ENCODE measurements at places on chromosomes 3 and 15.
A peak's percentile ranks its signal among the peaks of the same experiment; 100 is the strongest.

DNA sequence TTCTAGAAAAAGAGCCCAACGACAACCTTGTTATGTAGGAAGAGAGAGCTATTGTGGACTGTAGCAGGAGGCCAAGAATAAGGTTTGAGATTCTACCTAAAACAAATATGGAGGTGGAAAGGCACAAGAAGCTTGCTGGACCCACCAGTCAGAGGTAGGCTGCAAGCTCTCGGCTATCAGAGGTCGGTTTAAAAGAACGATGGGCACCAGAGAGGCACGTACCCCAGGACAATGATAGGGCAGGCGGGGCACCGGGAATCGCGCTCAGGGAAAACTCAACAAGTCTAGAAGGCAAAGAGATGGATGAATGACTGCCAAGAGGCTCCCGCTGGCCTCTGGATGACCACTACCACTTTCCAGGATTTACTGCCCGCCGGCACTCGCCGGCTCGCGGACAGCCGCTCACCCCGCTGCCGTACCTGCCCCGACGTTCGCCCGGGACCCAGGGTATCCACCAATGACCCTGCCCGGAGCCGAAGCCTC lies 1.1 kb downstream of the HDGFL3 start:
- peak; percentile 9 for DNase-seq

DNA sequence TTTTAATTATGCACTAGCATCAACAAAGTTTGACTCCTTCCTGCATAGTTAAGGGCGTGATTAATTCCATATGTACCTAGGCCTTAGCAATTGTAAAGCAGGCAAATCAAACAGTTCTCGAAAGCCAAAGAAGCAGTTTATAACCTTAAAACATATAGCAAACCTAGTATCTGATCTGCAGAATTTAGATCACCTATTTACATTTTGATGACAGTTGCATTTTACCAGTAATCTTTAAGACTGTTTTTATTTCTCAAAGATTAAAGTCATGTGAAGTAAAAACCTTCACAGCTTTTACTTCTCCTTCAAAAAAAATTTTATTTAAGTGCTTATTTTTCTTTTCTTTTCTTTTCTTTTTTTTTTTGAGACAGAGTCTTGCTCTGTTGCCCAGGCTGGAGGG lies 20.9 kb upstream of the UBP1 start:
- DNase-seq, result no peak

DNA sequence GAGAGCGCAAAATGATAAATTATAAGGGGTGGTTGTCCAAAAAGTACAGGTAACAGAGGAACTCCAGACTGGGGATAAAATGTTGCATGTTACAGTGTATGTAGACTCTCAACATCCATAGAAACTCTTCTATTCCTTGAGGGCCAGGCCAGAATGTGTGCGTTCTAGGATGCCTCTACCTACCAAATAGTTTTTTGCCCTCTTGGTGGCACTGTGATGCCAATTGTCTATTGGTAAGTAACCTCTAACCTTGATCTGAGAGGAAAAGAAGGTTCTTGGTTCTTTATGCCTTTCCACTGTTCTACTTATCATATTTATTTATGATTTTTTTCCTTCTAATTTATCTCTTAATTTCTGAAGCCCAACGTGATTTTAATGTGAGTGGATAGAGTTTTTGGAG lies 424.6 kb downstream of the GRM7 start:
- no peak for DNase-seq

- DNase-seq, result no peak
These were observed 3.4 kb downstream of the PPM1M start for GRCh38 chr3:52248816-52249547.

DNA sequence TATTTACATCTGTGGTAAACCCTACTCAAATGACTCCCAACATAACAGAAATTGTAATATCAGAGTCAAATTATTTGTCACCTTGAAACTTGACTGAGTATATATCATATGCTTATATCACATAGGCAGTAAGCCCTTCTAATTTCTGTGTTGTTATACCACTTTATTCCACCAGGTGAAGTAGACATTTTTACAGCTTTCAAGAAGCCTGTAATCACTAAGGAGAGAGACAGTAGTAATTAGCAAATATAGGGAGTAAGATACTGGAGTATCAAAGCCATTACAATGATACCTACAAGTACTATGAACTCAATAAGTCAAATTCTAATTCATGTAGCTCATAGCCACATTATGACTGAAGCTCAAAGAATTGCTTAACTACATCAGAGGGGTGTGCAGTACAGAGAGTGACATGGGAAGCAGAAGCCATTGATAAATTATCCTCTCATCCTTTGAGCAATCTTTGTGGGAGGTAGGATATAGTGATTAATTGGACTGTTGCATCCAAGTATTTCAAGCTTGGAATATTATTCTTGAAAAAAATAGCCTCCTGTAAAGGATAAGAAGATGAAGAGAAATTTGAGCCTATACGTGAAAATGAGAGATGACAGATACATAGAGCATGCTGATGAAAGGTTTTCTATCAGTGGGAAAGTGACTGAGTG lies 1005.9 kb downstream of the ZPLD1 start:
- peak; percentile 2 for DNase-seq

DNA sequence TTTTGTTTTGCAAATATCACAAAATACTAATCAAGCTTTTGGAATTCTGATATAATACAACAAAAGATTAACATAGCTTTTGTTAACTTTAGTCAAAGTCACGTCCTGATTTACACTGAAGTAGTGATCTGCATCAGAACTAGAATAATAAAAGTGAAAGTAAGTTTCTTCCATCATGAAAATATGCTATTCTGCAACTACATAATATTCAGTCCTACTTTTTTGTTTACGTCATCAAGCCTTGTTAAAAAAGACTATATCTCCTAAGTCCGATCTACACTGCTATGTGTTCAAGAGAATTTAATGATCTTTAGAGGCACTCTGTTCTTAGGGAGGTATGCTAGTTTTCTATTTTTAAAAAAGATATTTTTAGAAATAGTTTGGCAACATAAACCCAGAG lies 330.1 kb downstream of the ARPP21 start:
- no peak for DNase-seq

DNA sequence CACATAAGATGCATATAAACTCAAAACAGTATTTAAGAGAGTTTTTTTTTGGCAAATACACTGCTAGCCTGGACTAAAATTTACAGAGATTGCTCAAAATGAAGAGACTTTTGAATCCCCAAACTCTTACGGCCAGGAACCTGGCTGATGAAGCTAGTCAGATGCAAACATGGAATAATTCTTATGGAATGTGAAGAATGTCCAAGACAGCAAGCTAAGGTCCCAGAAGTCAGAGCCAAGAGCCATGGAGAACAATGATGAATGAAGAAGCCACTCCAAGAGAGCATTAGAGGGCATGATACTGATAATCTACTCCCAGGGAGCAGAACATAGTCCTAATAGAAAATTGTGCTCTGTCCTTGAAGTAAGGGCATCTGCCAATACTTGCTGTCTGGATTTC lies 705.5 kb downstream of the DIPK2A start:
- DNase-seq, result peak; percentile 51

GRCh38 chr3:77931255-77932009 lies 891.5 kb downstream of the ROBO2 start:
- DNase-seq, result no peak

DNA sequence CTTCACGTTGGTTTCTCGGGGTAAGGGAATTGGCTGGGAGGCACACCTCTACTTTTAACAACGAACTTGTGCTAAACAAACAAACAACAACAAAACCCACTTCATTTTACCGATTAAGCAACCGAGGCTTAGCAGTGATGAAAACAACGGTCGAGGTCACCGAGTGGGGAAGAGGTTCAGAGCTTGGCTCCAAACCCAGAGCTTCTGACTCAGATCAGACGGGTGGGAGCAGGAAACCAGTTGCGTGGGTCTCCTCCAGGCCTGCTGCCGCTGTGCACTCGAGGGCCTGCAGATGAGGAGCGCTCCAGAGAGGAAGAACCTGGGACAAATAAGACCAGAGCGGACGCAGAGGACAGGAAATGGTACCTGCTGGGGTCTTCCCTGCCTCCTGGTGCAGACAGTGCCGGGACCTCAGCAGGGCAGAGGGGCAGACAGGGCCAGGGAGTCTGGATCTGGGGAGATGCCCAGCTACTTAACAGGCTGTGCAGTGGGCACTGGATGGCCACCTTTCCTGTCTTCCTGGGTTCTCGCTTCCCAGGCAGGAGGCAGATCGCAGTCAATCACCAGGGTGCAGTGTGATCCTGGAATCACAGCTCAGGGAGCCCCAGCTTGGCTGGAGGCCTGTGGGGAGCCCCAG lies 99.0 kb upstream of the MEF2A start:
- DNase-seq, result no peak

- DNase-seq, result no peak
These were observed 13.6 kb downstream of the ARF4 start for GRCh38 chr3:57583544-57583943.

DNA sequence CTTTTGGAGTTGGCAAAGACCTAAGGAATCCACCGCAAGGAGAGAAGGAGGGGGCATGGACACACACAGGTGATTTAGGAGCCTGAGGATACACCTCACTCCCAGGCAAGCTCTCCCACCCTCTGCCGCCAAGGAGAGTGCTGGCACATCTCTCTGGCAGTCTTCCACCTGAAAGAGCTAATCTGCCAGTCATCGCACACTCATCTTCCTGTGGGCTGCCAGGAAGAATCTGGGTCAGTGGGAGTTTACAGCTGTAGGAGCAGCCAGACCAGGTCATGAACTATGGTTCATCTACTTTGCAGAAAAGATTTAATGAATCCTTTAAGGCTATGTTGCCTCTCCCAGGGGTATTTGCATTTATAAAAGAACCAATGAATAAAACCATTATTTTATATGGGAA lies 170.6 kb upstream of the TSC22D2 start:
- peak; percentile 95 for DNase-seq

DNA sequence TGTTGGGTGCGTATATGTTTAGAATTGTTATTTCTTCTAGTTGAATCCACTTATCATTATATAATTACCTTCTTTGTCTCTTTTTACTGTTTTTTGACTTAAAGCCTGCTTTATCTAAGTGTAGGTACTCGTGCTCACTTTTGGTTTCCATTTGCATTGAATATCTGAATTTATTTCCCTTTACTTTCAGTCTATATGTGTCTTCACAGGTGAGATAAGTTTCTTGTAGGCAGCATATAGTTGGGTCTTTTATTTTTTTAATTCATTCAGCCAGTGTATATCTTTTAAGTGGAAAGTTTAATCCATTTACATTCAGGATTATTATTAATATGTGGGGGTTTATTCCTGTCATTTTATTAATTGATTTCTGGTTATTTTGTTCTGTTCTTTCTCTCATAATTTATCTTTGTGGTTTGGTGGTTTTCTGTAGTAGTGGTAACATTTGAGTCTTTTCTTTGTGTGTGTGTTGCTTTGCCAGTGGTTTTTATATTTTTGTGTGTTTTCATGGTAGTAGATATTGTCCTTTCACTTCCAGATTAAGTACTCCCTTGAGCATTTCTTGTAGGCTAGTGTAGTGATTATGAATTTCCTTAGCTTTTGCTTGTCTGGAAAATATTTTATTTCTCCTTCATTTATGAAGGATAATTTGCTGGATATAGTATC lies 27.3 kb downstream of the STT3B start:
- DNase-seq, result no peak

GRCh38 chr3:32951410-32951811 lies at the start of gene CCR4:
TSS of gene CCR4 (plus strand) at chr3:32951644. CDS start at chr3:32953423, 1,779 bp downstream.
- no peak for DNase-seq

DNA sequence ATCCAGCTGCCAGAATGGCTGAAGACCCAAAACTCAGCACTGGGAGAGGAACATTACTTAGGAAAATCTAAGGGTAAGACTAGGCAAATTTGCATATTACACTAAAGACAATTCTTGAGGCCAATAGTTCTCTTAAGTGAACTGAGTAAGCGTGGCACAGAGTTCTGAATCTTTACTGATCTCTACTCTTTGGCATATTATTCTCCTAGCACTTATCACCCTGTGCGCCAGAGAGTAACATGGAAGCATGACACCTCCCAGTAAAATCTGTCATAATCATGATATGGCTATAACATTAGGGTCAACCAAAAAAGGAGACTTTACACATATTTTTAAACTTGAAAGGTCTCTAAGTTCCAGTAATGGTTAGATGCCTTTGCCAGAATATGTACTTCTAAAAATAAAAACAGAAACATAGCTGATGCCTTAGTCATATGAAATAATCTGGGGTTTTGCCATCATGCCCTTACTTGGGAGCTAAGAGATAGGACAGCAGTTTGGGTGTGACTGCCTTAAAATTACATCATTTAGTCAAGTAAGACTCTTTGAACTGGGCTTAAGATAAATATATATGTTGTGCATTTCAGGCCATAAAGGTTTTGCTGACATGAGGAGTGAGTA lies 290.5 kb downstream of the PLCL2 start:
- peak; percentile 90 for DNase-seq

GRCh38 chr15:88621789-88622604 lies 857 bp downstream of the AEN start:
- DNase-seq, result peak; percentile 38

DNA sequence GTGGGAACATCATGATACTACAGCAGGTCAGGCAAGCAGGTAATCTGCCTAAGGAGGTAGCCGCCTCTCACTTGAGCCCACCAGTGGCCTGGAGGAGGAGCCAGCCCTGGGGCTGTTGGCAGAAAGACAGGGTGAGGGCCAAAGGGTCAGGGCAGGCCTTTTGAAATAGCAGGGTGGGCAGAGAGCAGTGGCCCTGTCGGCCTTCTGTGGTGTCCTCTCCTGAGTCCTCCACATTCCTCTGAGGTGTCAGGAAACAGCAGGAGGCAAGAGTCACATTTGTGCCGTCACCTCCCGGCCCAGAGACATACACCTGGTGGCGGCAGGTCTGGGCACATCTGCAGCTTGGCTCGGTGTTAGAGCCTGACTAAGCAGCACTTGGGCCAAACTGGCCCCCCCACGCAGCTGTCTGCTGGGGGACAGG lies 3.9 kb upstream of the BNC1 start:
- DNase-seq, result peak; percentile 28

- no peak for DNase-seq
These were observed 41.3 kb upstream of the RARB start for GRCh38 chr3:25386686-25387255.

- no peak for DNase-seq
These were observed 254.6 kb upstream of the RBMS3 start for GRCh38 chr3:29026286-29026685.

DNA sequence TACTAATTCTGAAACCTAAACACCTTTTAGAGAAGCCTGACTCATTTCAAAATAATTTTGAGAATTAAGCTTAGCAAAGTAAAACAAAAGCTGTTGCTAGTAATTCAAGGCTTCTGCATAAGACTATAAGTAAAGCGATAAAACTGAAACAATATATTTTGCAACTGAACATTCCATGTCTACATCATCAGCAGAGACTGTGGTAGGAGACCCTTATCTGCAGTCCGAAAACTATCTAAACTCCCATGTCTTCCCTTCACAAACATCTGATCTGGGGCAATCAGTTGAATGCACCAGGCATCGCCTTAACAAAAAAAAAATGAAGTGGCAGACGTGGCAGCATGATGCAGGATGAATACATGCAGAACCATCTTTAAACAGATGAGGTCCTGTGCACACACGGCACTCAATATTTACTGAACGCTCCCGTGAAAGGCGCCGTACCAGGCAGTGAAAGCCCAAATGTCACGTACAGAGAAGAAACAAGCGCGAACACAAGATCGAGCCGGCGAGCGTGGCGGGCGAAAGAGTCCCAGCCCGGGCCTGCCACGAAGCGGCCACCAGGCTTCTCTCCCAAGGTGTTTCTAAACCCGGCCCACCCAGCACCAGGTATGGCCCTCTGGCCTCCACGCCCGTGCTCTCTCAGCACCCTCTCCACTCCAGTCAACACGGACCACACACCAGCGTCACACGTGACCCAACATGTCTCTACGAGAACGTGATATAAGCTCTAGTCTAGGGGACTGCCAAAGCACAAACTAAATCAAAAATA lies 63.0 kb downstream of the CHSY1 start:
- peak; percentile 53 for DNase-seq

GRCh38 chr15:88702983-88703382 lies 64.2 kb downstream of the ISG20 start:
- no peak for DNase-seq

All from A172 (cell line).